Activated naive CD8-positive, alpha-beta T cell treated with anti-CD3 and anti-CD28 coated beads for 36 hours (primary cell): ENCODE measurements at places on chromosomes 6 and 20.

GRCh38 chr6:33136310-33136900 lies 55.9 kb downstream of the COL11A2 start:
- no peak for DNase-seq

GRCh38 chr20:43977962-43978361 lies 63.3 kb downstream of the TOX2 start:
- no peak for DNase-seq

DNA sequence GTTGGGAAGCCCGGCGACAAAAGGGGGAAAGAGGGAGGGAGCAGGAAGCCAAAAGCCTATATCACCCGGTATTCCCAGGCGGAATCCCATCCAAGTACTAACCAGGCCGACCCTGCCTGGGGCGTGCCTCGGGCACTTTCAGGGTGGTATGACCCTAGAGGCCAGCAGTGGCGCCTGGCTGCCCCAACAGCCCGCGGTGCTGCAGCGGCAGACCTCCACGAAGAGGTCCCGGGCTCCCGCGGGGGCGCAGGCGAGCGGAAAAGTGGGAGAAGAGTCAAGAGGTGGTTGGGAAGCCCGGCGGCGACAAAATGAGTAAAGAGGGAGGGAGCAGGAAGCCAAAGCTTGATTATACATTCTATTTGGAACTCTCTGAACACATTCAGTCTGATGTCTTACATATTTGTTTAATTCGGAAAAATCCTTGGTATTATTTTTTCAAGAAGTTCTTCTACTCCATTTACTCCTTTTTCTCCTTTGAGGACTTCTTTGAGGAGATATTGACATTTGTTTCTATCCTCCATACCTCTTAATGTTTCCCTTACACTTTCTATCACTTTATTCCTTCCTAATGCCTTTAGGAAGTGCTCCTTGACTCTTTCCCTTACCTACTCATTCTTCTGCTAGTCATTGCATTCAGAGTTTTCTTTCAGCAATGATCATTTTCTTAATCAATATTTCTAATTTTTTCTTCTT lies 11.5 kb downstream of the TREML4 start:
- DNase-seq = no peak

DNA sequence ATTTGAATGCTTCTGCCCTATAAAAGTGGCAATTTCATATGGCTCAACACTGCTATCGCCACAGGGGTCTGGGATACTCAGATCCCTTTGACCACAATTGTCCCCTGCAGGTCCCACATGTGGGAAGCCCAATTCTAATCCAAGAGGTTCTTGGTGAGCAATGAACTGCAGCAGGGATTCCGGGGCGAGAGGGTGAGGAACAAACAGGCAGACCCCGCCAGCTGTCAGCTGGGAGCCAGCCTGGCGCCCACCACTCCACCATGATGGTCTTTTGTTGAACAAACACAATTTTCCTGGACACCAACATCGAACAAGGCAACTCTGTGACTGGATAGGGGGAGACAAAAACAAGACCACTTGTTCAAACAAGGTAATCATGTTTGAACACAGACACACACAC lies 80.5 kb downstream of the TMEM242 start:
- no peak for DNase-seq

GRCh38 chr20:47173596-47174216 lies 182.8 kb downstream of the ZMYND8 start:
- DNase-seq = no peak

- DNase-seq = no peak
Measured at GRCh38 chr6:111747396-111747795, 125.9 kb downstream of the FYN start.
